Endothelial cell (in vitro differentiated cells): ENCODE measurements at places on chromosomes 7 and 10.

- DNase-seq, result no peak
These were observed 23.8 kb upstream of the SEC61G start for GRCh38 chr7:54782829-54783228.

DNA sequence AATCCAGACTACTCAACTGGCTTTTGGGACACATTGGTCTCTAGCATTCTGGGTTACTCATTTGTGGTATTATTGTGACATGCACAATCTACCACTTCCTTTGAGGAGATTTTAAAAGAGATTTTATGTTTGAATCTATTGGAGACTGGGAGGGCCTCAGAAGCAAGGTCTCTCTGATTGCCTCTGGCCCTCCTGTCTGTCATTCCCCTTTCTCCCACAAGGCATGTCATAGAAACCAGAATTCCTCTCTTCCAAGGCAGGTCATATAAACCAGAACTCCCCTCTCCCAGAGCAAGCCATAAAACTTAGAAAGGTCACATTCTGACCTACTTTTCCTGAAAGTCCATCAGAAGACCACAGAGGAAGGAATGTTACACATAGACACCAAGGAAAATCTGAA is 777.7 kb downstream of the PHTF2 start:
- no peak for DNase-seq

DNA sequence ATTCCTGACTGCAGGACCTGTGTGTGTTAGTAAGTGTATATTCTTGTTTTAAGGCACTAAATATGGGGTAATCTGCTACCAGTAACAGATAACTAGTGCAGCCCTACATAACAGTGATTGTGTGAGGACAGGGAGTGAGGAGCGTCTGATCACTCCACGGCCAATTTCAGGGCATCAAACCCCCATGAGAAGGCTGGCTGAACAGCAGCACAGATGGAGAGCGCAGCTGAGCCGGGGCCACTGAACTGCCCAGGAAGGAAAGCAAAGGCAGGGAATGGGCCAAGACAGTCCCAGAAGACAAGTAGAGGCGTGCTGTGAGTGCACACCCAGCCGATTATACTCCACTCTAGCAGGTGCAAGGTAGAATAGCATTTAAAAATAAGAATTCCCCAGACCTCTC is 157.1 kb upstream of the CHST15 start:
- no peak for DNase-seq

DNA sequence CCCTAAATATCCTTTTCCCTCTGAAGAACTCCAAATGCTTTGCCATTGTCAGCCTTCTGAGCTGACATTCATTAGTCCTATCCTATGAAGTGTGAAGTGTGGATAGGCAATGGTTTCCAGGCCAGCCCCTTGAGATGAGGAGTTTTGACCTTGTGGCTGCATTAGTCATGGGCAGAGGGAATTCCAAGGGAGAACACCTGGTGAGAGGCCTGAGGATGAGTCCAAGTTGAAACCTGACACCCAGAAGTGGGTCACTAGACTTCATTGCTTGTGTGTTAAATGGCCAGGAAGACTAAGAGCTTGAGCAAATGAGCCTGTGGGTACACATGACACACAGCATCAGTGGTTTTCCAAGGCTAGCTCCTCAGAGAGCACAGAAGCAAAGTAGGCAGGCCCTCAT is 260.8 kb downstream of the SKAP2 start:
- DNase-seq, result no peak

- no peak for DNase-seq
These were observed 171.2 kb downstream of the ELMO1 start for GRCh38 chr7:37277513-37277912.

GRCh38 chr7:93882468-93882867 is 8.1 kb downstream of the TFPI2 start:
- no peak for DNase-seq

GRCh38 chr10:50470345-50470744 is 153.4 kb downstream of the SGMS1 start:
- peak; percentile 4 for DNase-seq

GRCh38 chr10:48555310-48556042 is 49.4 kb downstream of the ARHGAP22 start:
- no peak for DNase-seq

- no peak for DNase-seq
These were observed 96.6 kb upstream of the NMT2 start for GRCh38 chr10:15265056-15265455.

DNA sequence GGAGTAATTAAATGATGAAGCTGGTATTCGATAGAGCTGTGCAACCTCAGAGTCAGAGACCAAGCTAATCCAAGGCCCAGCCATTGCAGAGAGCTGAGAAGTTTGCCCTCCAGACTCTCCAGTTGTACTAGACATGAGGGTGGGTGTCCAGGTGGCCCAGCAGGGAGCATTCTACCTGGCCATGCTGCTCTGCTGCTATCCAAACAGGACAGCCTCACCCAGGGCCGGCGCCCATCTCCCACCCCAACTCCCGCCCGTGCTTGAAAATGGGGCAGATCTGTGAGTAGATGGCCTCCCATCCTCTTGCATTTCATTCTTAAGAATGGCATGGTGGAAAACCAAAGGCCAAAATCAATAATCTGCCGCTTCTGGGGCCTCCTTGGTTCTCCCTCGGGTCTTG is 124.2 kb downstream of the TCERG1L start:
- DNase-seq, result no peak

DNA sequence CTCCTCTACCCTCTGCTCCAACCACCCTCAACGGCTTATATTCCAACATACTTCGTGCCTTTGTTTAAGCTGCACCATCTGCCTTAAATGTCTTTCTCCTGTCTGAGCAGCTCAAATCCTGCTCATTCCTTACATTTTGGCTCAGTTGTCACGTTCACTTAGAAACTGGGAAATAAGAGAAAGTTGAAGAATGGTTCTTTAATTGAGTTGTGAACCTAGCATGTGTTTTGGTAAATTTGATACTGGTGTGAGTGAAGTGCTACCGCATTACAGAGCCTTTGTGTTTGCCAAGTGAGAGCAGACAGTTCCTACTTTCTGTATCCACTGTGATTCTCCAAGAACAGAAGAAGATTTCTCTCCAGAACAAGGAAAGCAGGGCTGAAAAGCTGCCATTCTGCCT is 54.3 kb downstream of the EPDR1 start:
- DNase-seq, result no peak

DNA sequence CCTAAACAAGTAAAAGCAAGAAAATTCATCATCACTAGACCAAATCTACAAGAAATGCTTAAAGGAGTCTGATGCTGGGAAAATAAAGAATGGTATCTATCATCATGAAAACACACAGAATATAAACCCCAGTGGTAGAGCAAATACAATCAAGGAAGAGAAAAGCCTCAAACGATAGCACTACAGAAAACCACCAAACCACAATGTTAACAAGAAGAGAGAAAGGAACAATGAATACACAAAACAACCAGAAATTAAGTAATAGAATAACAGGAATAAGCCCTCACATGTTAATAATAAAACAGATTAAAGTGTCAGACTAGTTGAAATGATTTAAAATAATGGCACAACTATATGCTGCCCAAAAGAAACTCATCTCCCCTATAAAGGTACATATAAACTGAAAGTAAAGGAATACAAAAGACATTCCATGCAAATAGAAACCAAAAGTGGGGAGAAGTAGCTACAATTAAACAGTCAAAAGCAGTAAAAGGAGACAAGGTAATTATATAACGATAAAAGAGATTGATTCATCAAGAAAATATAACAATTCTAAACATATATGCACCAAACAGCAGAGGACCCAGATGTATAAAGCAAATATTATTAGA is 77.3 kb downstream of the JMJD1C start:
- DNase-seq, result no peak

DNA sequence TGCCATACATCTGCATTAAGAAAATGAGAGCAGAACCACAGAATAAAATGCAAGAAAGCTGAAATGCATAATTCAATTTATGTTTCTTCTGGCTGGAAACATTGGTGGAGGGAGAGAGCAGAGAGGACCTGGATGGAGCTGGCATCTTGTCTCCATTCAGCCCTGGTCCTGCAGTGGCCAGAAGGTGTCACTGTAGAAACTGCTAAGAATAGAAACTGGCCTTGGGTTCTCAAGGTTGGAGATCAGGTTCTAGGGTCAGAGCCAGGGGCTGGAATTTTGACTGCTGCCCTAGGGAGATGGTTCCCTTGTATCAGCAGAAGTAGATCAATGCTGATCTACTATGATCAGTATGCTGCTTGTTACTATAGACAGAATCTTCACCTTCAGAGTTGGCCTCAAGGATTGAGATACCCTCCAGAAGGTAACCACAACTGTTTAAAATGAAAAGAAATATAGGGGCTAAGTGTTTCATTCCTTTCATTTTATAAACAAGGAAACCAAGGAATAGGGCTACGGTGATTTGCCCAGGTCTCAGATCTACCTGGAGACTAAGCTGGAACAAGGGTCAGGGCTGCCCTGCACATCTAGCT is 13.1 kb downstream of the TAS2R41 start:
- peak; percentile 32 for DNase-seq

GRCh38 chr10:122286867-122287266 is 15.8 kb downstream of the BTBD16 start:
- no peak for DNase-seq

GRCh38 chr7:150799741-150800580 is at the start of gene TMEM176B:
TMEM176B (minus strand) TSS chr7:150800364; CDS start chr7:150796569, 3,795 bp downstream.
- DNase-seq, result no peak

DNA sequence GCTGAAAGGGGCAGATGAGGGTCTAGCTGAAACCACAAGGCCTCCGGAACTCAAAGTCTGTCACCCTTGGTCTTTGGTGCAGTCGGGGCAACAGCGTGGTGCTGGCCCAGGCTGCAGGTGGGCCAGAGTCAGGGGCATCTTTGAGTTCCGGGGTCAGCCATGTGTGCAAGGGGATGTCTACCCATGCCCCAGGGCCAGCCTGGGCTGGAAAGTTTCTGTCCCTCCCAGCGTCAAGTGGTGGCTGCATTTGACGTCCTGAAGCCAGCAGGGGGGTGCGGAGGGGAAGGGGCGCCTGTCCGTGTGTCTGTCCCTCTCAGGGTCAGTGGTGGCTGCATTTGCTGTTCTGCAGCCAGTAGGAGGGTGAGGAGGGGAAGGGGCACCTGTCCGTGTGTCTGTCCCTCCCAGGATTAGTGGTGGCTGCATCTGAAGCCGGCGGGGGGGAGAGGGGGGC is 638 bp downstream of the BRAT1 start:
- no peak for DNase-seq

DNA sequence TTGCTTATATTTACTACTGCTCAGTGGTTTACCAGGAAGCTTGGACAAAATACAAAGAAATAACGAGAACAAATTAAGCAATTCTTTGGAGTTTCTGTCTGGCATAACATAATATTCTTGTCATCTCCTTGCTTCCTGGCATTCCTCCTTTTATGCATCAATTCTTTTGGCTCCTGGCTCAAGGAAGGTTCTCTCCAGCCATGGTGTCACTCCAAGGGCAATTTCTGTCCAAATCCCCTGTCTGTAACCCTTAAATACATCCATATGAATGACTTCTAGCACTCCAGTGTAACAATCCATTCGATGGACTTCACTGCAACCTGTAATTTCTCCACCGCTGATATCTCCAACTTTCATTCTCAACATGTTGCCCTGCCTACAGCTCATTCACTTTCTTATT is 617.7 kb upstream of the ANKRD30A start:
- DNase-seq, result no peak

DNA sequence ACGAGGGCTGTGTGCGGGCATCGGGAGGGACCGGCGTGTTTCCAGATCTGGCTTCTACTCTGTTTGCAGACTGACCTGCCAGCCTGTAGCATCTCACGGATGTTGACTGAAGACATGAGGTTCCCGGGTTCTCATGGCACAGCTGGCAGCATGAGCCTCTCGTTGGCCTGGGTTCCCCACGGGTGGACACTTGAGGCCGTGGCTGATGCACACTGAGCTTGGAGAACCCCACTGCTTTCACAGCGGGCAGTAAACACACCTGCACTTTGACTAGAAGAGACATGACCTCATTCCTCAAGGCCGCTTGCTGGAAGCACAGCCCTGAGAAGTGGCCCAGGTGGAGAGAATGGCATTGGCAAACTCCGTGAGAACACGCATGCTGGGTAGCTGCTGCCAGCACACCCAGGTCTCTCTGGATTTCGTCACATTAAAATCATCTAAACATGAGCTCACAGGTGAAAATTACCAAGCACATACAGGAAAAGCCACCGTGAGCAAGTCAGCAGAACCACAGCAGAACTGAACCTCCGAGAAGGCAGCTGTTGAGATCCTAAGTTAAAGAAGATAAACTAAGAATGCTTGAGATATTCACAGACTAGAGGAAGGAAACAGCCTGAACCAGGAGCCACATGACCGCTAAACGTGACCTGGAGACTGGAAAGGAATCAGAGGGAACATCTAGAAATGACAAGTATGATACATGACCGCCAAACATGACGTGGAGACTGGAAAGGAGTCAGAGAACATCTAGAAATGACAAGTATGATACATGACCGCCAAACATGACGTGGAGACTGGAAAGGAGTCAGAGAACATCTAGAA is 32.5 kb downstream of the BNIP3 start:
- DNase-seq, result no peak

GRCh38 chr7:30448461-30449189 is 30.0 kb downstream of the NOD1 start:
- no peak for DNase-seq

DNA sequence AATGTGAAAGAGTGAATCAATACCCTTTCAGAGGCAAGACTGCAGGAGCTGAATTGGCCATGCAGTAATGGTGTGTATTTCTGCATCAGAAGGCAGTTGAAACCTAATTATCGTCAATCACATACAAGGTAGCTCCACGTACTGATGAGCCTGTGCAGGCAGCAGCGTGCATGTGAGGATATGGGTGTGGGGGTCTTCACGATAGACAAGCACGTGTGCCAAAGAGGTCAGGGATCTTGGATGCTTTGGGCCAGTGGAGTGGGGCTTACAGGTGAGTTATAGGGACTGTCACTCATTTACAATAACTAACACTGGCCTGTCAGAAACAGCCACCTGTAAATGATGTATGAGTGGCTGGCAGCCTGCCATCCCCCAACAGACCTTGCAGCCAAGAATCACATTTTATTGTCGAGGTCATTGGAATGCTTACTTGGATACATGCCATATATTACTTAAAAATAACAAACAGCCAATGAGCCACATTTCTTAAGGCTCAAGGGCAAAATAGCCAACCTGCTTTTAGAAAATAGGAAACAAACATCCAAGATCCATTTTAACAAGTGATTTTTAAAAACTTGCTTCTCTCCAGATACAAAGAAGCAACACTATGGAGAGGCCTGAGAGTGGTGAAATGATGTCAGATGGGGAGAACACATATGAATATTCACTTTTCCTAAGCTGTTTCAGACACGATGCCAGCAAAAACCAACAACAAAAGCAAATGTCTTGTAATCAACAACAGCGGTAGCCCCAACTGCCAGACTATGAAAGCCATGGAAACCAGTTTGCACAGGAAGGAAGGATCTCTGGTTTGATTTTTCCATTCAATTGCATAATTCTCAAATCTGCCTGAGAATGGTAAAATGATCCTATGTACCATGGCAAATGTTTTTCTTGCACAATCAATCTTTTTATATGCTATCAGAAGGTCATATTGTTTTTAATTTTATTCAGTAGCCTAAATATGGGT is 210.7 kb downstream of the SKAP2 start:
- DNase-seq, result no peak

GRCh38 chr10:124713679-124714255 is 30.4 kb downstream of the FAM53B start:
- peak; percentile 13 for DNase-seq

- no peak for DNase-seq
These were observed 15.7 kb downstream of the DNTT start for GRCh38 chr10:96319754-96320474.

GRCh38 chr7:15317215-15317614 is 244.6 kb downstream of the AGMO start:
- DNase-seq, result no peak

GRCh38 chr10:98078774-98079173 is 48.4 kb upstream of the CRTAC1 start:
- no peak for DNase-seq
